K562 (cell line): ENCODE measurements at places on chromosomes 2 and 18.

DNA sequence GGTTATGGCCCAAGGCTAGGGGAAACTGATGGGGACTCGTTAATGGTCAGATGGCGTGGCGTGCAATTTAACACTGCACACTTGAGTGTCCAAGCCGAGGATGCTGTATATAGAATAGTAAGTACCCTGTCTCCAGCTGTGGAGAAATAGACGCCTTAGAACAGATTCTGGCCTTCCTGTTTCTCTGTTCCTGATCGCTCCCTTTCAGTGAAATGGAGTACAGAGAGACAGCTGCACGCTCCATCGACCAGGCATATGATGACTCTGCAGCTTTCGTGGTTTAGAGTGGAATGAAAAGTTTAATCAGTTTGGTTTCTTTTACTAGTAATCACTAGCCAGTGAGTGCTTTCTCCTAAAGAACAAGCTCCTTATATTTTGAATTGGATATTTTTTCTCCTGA, 213.4 kb downstream of the NEDD4L start:
- peak; percentile 14 for DNase-seq

DNA sequence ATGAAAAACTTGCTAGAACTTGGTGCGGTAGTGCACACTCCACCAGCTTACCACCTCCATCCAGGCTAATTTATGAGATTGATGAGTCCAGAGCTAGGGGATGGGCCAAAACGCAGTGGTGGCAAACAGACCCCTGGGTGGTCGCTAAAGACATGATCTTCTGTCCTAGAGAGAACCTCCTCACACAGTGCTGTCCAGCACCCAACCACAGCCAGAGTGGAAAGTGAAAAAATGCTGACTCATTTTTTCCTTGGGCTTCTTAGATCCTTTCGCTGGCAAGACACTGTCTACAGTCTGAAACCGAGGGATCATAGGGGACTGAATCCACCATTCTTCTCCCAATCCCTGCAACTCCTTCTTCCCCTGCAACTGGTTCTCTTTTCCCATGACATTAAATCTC, 4.1 kb downstream of the ANTXR1 start:
- no peak for DNase-seq

DNA sequence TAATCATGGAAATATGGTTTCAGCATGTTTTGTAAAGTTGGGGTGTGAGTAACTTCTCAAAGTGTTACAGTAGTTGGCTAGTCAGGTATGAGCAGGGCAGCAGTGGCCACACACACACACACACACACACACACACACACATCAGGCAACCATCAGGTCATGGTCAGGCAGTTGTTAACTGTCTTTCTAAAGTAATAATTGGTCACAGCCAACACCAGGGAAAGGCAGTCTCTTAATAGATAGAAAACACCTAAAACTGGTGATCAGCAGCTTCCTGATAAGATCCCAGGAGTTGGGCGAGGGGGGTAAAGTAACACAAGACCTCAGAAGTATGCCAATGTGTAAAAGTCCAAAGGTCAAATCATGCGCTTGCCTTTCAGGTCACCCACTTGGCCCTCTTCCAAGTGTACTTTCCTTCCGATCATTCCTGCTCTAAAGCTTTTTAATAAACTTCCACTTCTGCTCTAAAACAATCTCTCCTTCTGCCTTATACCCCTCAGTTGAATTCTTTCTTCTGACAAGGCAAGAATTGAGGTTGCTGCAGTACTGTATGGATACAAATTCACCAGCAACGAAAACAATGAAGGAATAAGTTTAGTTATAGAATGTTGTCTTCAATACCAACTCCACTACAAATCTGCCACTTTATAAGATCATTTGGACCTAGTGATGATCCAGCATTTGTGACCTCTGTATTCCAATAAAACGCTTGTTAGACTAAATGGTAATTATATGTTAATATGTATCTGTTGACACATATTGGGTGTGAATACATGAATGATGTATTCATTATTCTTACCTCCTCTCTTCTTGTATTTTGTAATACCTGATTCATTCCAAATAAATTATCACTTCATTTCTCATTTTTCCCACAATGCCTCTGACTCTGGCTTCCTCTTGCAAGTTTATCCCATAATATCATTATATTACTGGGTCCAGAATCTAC, 254.3 kb downstream of the METTL4 start:
- DNase-seq, result no peak

DNA sequence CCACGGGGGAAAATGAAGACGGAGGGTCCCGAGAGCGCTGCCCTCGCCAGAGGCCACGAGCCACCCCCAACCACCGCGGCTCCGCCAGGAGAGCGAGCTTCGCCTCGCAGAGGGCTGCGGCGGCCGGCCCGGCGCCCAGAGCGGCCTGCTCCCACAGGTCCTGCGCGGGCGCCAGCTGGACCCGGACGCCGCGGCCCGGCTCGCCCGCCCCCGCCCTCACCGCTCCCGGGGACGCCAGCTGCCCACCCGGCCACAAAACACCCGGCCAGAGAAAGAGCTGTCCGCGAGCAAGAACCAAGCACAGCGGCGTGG, 709 bp downstream of the PTPN2 start:
- DNase-seq, result no peak

GRCh38 chr2:31958140-31958717, 52.6 kb downstream of the MEMO1 start:
- DNase-seq, result no peak

GRCh38 chr2:132824716-132825115, 154.7 kb upstream of the LYPD1 start:
- no peak for DNase-seq

DNA sequence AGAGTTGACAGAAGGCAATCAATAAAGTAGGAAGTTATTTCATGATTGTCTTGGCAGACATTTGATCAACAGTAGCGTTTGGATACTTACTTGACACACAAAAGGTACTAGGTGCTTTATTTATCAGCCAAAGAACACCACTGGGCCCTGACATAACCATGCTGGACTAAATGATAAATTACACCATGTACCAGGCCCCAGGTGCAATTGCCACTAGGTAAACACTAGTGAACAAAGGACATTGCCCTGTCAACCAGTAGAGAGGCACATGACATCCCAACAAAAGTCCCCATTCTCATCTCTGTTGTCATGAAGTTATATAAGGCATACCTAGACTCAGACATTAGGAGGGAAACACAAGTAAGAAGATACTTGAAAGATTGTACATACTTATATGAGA, 747.2 kb downstream of the SATB2 start:
- DNase-seq, result no peak

- no peak for DNase-seq
Measured at GRCh38 chr2:181037922-181038321, 57.5 kb downstream of the UBE2E3 start.

DNA sequence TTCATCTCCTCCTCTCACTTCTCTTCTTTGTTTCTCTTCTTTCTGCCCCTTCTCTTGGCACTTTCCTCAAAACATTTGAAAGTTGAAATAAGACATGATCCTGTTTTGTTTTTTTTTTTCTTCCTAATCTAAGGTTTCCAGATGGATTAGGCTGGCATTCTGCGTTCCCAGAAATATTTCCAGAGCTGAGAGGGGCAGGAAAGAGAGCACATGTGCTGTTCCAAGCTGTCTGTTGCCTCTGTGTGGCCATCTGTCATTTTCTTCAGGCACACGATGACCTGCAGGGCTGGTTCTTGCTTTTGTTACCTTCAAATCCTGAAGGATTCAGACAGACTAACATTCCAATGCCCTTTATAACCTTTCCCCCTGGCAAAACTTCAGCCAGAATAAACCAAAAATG, 142.9 kb downstream of the RNF144A start:
- no peak for DNase-seq

- no peak for DNase-seq
Measured at GRCh38 chr2:160372585-160372984, 121.0 kb downstream of the RBMS1 start.

GRCh38 chr2:69601179-69601612, 42.3 kb downstream of the AAK1 start:
- peak; percentile 80 for DNase-seq

DNA sequence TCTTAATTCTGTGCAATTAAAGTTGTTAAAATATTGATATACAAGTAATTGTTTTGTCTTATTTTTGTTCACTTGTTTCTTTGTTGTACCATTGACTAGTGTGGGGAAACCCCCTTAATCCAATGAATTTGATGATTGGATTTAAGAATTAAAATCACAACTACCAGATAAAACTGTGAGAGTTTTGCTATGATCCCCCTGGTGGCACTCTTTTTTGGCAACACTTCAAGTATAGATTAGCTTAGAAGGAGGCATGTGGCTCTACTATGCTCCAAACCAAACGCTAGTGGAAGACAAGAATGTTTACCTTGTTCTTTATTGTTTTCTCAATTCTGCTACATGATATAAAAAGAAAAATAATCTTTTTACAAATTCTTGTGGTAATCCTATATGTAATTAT, 477.8 kb upstream of the ETAA1 start:
- DNase-seq, result no peak

DNA sequence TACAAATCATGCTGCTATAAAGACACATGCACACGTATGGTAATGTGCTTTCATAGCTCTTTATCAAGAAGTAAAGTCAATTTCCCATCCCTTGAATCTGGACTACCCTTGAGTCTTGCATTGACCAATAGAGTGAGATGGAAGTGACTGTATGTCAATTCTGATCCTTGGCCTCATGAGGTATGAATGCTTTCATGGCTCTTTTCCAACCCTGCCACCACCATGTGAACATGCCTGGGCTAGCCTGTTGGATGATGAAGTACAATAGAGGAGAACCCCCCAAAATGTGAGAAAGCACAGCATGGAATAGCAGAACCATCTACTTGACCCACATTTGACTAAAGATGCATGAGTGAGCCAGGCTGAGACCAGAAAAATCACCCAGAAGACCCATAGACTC, 237.0 kb downstream of the NYAP2 start:
- no peak for DNase-seq

DNA sequence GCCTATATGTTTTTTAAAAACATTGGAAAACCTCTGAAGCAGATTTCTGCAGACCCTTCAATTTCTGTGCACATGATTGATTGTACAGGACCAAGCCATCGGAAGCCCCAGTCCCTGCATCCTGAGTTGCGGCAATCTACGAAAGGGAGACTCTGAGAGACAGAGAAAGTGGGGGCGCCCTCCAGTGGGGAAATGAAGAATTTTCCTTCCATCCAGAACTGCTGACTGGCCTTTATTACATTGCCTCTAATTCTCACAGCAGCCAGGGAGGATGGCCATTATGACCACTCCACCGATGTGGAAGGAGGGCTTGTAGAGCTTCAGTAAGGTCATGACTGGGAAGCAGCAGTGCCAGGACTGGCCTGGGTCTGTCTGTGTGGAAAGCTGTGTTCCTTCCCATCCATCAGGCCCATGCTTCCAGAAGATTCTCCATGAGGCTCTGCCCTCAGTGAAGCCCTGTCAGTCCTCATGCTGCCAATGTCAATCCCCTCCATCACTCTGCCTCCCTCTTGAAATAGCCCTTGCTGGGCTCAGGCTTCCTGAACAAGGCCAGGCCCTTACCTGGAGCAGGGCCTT, 20.0 kb upstream of the RESP18 start:
- DNase-seq, result peak; percentile 76
